ENCODE measurements at places on chromosomes 5 and 9. TPM values are rescaled to one million over a fixed set of nuclear protein-coding genes. Genes with fewer than 3 reads are reported as not detected.

Gene PCDHGB7
- total RNA-seq, result 19.9 TPM

Gene CTNND2
- total RNA-seq, result not detected

Gene TSSK1B
- 0.12 TPM for total RNA-seq

Gene EGR1
- 28.6 TPM for total RNA-seq

Data from cardiac ventricle fibroblast (primary cell).